Stimulated activated CD8-positive, alpha-beta memory T cell treated with anti-CD3 and anti-CD28 coated beads, Interleukin-4, amount 100 ng/mL, for 24 hours (primary cell): ENCODE measurements at places on chromosomes 6 and 20.

DNA sequence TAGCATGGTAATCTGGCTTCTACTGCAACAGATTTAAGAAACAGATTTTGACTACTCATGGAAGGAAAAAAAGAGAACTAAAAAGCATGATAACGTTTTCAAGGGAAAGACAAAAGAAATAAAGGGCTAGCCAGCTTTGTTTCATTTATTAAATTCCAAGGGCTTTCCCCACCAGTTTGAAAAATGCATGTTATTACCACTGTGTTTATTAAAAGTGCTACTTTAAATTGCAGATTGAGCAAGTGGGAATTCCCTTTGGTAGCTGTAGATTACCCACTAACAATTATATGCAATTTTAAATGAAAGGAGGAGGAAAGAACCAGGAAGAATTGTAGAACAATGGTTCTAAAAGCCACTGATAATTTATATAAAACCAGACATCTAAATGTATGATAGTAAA lies 40.6 kb upstream of the NHSL1 start:
- no peak for DNase-seq

DNA sequence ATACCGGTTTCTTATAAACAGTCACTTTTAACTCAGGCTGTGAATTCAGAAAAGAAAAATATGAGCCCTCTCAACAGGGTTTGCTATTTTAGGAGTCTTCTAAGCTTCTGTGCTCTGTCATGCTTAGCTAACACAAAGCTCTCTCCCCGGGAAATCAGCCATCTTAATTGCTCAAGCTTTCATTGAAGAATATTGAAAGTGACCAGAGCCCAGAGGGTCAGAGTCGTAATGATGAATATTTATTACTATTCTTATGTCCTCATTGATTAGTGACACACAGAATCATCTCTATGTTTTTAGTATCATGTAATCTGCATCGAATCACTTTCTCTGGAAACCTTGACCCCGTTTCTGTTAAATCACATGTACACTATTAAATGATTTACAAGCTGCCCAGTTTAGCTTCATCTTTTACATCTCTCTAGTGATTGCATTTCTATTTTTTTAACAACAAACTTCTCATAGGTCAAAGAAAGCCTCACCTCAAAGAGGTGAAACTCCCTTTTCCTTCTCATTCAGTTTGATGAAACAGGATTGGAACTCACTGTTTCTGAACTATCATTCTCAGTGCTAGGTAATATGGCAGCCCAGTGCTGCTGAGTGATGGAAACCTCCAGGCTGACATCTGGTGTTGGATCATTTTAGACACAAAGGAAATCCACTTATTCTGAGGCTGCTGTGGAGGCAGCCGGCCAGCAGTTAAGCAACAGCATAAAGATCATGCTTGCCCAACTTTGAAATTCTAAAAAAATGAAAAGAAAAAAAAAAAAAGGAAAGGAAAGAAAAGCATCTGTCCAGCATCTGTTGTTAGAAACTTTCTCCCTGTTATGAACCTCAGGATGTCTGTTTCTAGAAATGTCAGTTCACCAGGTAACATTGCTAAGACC lies 96.3 kb downstream of the RFPL4B start:
- DNase-seq = no peak

- DNase-seq = no peak
These were observed 14.8 kb upstream of the ADGB start for GRCh38 chr6:146583966-146584365.

DNA sequence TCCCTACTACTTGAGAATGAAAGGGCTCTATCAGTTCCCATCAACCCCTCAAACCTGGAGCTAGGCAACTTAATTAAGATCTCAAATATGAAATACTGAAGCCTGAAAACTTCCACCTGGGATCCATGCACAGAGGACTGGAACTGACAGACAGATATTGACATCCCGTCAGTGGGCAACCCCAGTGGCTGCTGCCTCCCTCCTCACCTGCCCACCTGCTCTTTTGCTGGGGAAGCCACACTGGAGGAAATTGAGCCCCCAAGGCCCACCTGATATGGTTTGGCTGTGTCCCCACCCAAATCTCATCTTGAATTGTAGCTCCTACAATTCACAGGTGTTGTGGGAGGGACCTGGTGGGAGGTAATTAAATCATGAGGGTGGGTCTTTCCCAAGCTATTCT lies 192.8 kb downstream of the LRFN2 start:
- DNase-seq = no peak

DNA sequence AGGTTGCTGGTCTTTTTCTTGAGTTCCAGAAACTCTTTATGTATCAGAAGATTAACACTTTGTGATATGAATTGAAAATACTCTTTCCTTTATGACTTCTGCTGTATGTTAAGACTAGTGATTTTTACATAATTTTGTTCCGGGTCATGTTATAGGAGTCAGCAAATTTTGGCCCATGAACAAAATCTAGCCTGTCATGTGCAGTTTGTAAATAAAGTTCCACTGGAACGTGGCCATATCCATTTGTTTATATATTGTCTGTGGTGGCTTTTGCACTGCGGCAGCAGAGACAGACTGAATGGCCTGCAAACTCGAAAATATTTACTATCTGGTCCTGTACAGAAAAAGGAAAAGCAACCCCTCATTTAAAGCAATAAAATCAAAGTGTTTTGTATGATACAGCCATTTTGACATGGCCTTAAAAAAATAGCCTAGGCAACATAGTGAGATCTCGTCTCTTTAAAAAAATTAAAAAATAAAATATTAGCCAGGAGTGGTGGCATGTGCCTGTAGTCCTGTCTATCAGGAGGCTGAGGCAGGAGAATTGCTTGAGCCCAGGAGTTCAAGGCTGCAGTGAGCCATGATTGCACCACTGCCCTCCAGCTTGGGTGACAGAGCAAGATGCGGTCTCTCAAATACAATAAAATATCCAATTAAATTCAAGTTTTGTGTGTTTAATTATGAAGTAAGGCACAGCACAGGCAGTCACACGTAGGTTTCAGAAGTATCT lies 36.9 kb downstream of the SNX9 start:
- DNase-seq = no peak

- DNase-seq = no peak
These were observed 116.9 kb downstream of the RPS12 start for GRCh38 chr6:132931313-132931712.

GRCh38 chr6:17101422-17102257 lies at the start of gene STMND1:
Gene STMND1, plus strand, starts transcription at chr6:17102050. Its CDS starts 208 bp downstream, at chr6:17102258.
- no peak for DNase-seq

DNA sequence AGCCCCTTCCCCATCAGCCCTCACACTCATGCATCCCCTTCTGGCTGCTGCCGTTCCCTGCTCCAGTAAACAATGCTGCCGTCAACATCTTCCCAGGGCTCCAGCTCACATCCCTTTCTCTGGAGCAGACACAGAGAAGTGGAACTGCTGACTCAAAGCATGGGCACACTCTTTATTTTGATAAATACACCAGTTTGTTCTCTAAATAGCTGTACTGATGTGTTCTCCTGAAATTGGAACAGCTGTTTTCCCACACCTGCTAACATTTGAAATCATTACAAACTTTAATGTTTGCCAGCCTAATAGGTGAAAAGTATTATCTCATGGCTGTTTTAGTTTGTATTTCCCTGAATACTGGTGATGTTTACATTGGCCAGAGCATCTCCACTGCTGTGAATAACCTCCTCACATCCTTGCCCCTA lies 102.1 kb upstream of the NXT1 start:
- DNase-seq = no peak

GRCh38 chr6:35177157-35177556 lies 36.0 kb upstream of the TCP11 start:
- DNase-seq = no peak

DNA sequence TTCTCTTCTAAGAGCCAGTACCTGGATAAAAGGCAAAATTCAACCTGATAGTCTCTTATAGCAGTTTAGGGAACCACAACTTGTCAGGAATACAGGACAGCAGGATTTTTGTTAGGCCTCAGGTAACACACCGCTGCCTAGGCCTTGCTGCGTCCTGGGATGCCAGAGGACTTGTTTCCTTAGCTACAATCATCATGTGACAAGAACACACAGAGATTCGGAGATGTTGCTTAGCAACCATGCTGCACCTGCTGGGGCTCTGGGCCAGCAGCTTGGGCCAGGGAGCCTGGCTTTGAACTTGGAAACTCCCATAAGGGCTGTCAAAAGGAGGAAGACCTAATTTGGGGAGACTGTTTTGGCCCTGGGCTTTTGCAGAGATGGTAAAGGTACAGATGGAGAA lies 36.1 kb upstream of the CHD6 start:
- no peak for DNase-seq

GRCh38 chr6:147282566-147282959 lies 78.3 kb downstream of the STXBP5 start:
- DNase-seq = no peak

DNA sequence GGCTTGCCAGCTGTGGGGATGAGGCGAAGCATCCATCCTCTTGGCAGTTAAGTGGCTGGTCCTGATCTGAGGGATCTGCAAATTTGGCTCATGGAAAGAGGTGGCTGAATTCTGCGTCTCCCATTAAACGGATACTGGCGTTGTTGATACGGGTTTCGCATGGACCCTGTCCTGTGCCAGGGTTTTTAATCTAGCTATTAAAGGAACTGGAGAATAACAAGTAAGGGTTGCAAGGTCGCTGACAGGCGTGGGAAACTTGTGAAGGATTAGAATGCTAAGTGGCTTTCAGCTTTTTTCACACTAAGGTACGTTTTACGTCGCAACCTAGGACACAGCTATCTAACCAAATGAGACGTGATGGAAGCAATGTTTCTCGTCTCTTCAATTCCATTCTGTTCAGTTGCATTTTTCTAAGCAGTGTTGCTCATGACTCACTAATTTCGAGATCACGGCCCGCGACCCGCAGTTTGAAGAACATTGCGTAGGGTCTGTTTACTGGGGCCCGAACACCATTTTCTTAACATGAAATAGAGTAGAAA lies 852 bp downstream of the GMNN start:
- DNase-seq = no peak
